HT-29 (cell line): ENCODE measurements at places on chromosomes 12 and 14.
A peak's percentile ranks its signal among the peaks of the same experiment; 100 is the strongest.

- no peak for DNase-seq
Observed at GRCh38 chr12:63957496-63957895, 113.0 kb downstream of the SRGAP1 start.

DNA sequence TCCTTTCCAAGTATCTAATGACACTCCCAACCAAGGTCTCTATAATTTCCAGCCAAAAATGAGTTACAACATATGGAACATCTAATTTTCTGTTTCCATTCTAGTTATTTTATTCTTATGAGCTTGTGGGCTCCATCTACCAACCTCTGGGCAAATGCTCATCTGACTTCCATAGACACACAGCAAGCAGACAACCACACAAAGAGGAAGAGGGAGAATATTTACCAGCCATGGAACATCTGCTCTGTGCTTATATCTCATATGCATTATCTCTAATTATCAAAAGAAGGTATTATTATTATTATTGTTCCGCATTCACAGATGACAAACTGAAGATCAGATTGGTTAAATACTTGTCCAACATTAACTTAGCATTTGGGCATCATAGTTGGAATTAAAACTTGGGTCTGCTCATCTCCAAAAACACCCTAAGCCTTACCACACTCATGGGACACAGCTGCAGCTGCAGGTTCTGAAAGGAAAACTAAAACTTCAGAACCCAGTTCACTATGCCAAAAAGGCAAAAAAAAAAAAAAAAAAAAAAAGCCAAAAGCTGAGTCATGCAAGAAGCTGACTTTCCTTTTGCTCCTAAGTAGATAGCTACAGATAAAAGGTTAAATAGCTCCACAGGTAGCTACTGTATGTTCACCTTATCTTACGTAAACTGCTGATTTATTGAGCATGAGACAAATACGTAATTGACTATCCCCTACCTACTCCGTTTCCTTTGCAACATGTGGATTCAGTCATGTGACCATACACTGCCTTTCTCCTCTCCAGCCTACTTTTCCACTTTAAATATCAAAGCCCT, 23.6 kb upstream of the TCL1B start:
- DNase-seq: no peak

DNA sequence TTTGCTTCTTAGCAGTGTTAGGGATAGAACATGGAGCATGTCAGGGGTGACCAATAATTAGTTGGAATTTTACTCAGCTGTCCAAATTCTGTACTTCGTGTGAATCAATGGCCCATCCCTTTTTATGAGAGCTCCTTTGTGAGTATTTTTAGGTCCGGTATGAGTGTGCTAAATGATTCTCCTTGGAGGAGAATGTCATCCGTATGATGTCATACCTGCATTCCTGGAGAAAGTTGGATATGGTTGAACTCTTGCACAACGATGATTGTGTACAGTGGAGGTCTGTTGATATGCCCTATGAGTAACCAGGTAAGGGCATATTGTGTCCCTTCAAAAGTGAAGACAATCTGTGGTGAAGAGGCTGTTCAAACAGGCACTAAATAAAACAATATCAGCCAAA, 400.8 kb downstream of the GXYLT1 start:
- DNase-seq: no peak

GRCh38 chr12:14156606-14157005, 175.2 kb upstream of the GRIN2B start:
- no peak for DNase-seq

DNA sequence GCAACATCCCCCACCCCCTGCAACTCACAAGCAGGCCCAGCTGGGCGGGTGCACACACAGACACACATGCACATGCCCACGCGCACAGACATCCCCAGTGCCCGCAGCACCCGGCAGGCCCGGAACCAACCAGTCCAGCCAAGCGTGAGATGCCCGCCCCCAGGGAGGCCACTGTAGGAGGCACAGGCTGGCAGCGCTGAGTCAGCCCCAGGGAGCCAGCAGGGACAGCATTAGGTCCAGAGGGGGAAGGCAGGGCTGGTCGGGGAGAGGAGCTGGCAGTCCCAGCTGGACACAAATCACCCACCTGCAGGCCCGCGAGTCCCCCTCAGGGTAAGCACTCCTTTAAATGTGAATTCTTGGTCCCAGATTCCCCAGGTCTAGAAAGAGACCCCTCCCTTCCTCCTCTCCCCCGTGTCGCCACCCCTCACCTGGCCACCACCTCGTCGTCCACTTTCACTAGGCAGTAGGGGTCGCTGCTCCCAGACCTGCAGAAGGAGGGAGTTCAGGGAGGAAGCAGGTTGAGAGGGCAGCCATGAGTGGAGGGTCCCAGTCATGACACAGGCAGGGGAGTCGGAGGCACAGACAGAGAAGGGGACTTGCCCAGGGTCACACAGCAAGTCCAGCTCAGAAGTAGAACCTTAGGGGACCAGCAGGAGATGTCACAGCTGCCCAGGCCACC, 5.0 kb downstream of the RASAL1 start:
- no peak for DNase-seq

- peak; percentile 41 for DNase-seq
Observed at GRCh38 chr14:24605435-24606190, 3.9 kb downstream of the GZMH start.

GRCh38 chr12:108921946-108922345, 42.1 kb downstream of the DAO start:
- DNase-seq: no peak

DNA sequence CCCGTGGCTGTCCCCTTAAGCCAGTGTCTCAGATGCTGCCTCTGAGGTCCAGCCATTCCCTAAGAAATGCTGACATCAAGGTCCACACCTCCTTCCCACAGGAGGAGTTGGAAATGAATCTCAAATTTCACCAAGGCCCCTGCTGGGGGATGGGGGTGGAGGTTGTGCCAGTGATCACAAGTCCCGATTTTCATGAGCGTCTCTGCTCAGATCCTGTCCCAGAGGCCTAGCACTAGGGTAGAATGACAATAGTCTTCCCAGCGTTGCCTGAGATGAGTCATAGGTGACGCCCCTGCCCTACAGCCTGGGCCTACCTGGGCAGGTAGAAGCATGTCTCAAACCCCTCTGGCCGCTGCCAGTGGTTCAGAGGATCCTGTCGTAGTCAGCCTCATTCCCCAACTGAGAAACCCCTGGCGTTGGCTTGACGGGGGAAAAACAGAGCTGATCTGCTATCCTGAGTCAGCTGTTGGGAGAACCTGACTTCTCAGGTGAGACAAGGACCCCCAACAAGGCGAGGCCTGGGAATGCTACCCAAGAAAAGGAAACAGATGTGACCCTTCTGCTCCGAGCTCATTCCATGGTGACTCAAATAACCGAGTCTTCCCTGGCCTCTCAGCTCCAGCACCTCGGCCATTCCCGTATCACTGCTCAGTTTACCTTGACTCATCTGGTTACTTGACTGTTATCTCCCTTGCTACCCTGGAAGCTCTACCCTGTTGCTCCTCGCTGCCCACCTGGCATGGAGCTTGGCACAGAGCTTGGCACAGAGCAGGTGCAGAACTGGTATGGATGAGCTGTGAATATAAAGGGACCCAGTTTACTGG, 21.8 kb upstream of the SPPL3 start:
- DNase-seq: no peak

DNA sequence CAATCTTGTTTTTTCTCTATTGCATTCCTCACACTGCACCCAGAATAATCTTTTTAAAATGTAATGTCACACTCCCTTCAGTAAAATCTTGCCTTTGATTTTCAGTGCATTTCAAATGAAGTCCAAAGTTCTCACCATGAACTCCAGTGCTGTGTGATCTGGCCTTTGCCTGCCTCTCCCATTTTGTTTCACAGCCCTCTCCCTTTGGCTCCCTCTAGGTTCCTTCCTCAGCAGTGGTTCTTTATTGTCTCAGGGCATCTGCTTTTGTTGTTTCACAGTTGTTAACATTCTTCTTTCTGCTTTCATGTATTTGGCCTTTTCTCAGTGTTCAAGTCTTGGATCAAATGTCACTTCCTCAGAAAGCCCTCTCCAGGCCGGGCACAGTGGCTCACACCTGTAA, 84.5 kb upstream of the AMN1 start:
- peak; percentile 39 for DNase-seq

DNA sequence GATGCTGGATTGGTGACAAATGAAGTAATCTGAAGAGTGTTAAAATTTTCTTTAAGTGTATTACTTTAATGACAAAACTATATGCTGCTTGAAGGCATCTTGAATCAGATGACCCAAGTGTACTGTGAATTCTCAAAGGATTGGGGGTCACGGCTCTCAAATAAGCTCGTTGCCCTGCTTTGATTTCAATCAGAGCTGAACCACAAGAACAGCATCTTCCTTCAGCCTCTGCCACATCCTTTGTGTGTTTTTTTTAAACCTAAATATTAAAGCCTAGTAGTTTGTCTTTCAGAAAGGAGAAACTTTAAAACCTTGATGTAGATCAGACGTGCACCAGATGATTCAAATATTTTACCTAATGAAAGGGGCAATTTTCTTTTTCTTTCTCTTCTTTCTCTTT, 11.7 kb downstream of the ELK3 start:
- DNase-seq: no peak

DNA sequence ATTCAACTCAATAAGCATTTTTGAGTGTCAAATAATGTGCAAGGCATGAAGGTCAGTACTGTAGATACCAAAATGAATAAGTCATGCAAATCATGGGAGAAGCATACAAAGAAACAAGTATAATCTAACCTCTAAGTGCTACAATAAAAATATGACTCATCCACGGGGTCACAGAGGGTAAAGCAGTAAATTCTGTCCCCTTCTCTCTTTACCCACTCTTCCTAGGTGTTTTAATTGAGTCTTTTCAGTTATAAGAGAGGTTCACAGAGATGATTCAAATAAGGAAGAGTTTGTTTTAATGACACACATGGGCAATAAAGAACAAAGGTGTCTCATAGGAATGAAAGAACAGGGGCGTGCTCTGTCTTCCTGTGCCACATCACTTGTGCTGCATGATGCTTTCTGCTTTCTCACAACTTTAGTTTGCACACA, 71.5 kb upstream of the DAAM1 start:
- DNase-seq: peak; percentile 77

DNA sequence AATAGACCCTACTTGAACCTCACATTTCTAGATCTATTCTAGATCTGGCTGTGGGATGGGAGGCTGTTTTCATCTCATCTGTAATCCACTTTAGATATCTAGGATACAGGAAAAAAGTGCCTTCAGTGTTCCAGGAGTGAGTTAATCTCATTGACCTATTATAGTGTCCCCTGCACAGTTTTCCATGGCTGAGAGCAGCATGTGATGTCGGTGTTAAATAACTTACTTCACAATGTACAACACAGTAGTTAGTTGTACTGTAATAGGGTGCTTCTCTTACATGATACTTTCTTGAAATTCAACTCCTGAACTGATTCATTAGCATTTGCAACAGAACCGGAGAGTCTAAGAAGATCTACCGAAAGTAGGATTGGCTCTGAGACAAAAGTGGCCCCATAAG, 62.6 kb downstream of the TMEM117 start:
- no peak for DNase-seq

GRCh38 chr14:59484639-59485175, 390 bp downstream of the JKAMP start:
- no peak for DNase-seq

DNA sequence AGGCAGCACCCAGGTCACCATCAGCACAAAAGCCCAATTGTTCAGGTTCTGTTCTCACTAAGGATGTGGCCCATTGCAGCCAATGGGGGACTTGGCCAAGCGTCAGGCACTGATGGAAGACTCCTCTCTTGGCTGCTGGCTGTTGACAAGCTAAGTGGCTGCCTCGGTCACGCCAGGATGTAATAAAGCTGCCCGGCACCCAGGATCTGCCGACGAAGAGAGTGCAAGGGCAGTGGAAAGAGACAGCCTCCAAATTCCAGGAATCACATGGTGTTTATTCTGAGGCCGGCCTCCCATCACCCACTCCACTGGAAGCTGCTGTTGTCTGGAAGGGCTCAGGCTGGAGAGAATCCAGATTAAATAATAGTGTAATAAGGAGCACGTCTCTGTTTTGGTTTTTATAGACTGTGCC, 451.8 kb upstream of the TBX3 start:
- DNase-seq: no peak

DNA sequence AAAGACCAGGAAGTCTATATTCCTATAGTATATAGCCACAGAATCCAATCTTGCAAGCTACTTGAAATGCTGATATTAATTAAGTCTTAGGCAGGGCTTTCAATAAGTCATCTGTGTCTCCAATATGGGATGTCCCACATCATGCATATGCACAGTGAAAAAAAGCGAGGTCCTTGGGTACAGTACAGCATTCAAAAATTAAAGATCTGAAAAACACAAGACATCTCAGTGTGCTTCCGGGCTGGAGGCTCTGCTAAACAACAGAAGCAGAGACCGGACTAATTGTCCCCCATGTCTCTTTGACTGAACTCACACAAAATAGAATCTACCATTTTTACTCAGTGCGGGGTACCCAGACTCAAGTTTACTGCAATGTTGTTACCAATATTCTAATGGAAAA, 156.0 kb downstream of the DAD1 start:
- DNase-seq: no peak

GRCh38 chr14:32991691-32992090, 53.0 kb downstream of the NPAS3 start:
- no peak for DNase-seq

DNA sequence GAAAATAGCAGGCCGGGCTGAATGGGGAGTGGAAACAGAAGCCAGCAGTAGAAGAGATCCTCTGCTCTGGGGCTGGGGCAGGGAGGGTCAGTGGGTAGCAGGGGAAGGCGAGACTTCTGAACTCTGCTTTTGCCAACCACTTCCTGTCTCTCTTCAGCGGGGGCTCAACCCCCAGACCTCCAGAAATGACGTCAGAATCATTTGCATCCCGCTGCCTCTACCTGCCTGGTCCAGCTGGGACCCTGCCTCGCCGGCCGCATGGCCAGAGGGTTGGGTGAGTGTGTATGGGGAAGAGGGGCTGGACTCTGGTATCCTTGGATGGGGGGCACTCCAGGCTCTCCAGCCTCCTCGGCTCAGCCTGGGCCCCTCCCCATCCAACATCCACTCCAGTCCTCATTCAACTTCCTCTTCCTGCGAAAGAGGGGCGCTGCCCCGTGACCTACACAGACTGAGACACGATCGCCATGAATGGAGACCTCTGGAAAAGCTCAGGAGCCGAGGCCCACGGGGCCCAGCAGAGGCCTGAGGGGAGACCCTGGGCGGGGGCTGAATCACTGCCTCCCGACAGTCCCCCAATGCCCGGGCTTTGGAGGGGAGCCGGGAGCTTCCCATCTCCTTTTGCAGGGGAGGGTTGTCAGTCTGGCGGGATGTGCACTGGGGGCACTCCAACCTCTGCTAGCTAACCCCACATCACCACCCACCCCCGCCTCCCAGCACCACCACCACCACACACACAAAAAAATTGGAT, 458 bp upstream of the HOXC4 start:
- DNase-seq: no peak

GRCh38 chr14:100424504-100425428, 101.6 kb downstream of the SLC25A47 start:
- DNase-seq: peak; percentile 36

GRCh38 chr12:18907127-18907526, 169.2 kb downstream of the CAPZA3 start:
- no peak for DNase-seq

GRCh38 chr12:112012775-112013600, at the start of the genes ERP29 and TMEM116:
TSS of gene ERP29 (plus strand) at chr12:112013426. CDS start at chr12:112013466, 40 bp downstream.
TSS of gene TMEM116 (minus strand) at chr12:112013165. CDS start at chr12:112005270, 7,895 bp downstream.
- DNase-seq: peak; percentile 98

- no peak for DNase-seq
Observed at GRCh38 chr14:71524320-71524982, 407.8 kb upstream of the RGS6 start.
